ENCODE measurements at places on chromosomes 13 and 19.

- no peaks in the 10 kb centered on the region for H3K36me3 ChIP-seq
- no peak overlapping the region for H3K27ac ChIP-seq
- no peaks in the 10 kb centered on the region for H3K4me1 ChIP-seq
Measured at GRCh38 chr13:113046883-113047244, 58.7 kb upstream of the F7 start.

DNA sequence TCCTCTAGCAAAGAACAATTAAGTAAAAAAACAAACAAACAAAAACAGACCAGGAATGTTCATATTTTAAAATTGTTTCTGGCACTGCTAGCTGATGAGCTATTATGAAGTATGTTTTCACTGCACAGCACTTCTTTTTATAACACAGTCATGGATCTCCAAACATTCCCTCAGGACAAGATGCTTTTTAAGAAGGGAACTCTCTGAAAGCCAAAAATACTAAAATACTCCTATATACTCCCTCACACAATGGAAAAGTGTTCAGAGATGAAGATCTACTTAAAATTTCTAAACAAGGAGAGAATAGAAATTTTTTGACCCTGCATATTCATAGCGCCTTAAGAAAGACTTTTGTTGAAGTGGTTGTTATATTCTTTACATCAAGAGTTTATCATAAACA is 926.8 kb downstream of the DIAPH3 start:
- no peak overlapping the region for H3K27ac ChIP-seq
- no peak for DNase-seq
- H3K36me3 ChIP-seq = no peaks in the 10 kb centered on the region
- no peaks in the 10 kb centered on the region for H3K27me3 ChIP-seq
- no peaks in the 10 kb centered on the region for H3K4me1 ChIP-seq

- DNase-seq = no peak
- peaks cover 38% of the 10 kb centered on the region for H3K27me3 ChIP-seq
- no peaks in the 10 kb centered on the region for H3K36me3 ChIP-seq
- peak overlapping the region; percentile 17 for H3K4me3 ChIP-seq
- H3K27ac ChIP-seq = no peak overlapping the region
Measured at GRCh38 chr19:3482507-3483225, 575 bp downstream of the SMIM44 start.

- H3K27ac ChIP-seq = peak within 1 kb of the TSS; percentile 61
- H3K4me3 ChIP-seq = no peak within 1 kb of the TSS
- peaks cover 17% of the 10 kb centered on the region for H3K4me1 ChIP-seq
- no peaks in the 10 kb centered on the region for H3K36me3 ChIP-seq
- peak; percentile 21 for DNase-seq
Measured at GRCh38 chr19:49155005-49155819, at the start of gene HRC. TSS of gene HRC (minus strand) at chr19:49155396. CDS start at chr19:49155237, 159 bp downstream.

DNA sequence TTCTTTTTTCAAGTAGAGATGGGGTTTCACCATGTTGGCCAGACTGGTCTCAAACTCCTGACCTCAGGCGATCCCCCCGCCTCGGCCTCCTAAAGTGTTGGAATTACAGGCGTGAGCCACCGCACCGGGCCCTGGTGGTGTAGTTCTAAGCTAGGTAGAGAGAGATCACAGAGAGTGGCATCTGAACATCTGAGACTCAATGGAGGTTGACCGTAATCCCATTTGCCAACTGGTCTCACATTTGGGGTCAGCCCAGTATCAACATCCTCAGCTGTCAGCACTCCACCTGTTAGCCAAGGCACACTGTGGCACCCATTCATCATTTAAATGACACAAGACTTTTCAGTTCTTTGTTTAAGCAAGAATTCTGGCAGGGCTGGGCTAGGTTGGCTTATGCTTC is 8.1 kb downstream of the SELENOW start:
- peaks cover 11% of the 10 kb centered on the region for H3K36me3 ChIP-seq
- peaks cover 14% of the 10 kb centered on the region for H3K4me1 ChIP-seq
- H3K4me3 ChIP-seq = no peak overlapping the region
- H3K27ac ChIP-seq = peak overlapping the region; percentile 79

DNA sequence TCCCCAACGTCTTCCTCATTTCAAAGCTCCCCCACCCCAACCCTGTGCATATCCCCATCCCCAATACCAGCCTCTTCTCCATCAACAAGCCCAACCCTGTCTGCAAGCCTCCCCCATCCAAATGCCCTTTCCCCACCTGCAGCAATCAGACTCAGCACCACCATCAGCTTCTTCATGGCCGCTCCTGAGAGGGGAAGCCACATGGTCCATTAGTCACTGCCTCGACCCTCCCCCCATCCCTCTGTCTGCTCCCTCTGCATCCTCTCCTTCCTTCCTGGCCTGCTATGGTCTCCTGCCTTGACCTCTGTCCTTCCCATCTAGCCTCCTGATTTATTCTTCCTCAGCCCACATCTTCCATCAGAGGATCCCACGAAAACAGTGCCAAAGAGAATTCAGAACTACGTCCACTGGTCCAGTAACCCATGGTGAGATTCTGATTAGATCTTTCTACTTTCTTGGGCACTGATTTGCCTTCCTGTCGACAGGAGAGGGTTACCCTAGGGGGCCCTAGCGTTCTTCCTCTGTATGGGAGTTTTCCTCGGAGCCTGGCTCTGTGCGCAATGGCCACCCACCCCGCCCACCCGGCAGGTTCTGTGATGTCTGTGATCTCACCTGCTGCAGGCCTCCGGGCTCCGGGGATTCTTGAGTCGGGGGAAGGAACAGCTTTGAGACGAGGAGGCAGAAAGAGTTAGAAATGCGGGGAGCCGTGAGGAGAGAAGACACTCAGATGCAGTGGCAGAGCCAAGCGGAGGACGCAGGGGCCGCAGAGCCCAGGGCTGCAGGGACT is 1.3 kb downstream of the KLK6 start:
- no peak for DNase-seq
- no peak overlapping the region for H3K27ac ChIP-seq
- H3K4me3 ChIP-seq = no peak overlapping the region
- H3K36me3 ChIP-seq = no peaks in the 10 kb centered on the region

GRCh38 chr19:6800991-6801484 is 28.5 kb downstream of the VAV1 start:
- no peaks in the 10 kb centered on the region for H3K4me1 ChIP-seq
- DNase-seq = no peak
- no peaks in the 10 kb centered on the region for H3K27me3 ChIP-seq
- peak overlapping the region; percentile 40 for H3K4me3 ChIP-seq

DNA sequence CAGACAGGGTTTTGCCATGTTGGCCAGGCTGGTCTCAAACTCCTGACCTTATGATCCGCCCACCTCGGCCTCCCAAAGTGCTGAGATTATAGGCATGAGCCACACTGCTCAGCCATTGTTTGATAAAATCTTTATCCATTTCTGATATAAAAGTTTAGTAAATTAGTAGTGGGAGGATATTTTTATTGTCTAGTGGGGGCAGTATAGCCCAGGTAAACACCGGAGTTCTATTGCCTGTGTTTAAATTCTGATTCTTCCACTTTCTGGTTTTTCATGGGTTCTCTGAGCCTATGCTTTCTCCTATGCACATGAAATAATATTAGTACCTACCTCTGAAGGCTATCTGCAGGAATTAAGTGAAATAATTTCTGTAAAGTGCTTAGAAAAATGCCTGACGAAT is 20.1 kb upstream of the ARHGEF18 start:
- DNase-seq = no peak
- no peaks in the 10 kb centered on the region for H3K27me3 ChIP-seq
- H3K4me3 ChIP-seq = no peak overlapping the region
- H3K27ac ChIP-seq = no peak overlapping the region

DNA sequence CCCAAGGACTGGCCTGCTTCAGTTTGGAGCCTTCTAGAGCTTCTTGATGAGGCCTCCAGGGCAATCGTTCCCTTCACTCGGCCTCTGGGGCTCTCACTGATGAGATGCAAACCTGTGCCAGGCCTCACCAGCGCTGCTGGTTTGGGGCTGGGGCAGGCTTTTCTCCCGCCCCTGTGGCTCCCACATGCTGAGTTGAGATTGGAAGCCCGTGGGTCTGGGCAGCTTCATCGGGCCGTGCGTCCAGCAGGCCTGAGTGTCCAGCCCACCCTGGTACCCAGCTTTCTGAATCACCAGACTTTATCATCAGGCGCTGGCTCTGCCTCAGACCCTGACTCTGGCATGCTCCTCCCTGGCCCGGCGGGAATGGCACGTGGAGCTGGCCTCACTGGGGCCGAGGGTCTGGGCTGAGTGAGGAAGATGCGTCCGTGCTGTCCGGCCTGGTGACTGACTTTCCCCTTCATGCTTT is 4.3 kb downstream of the CALM3 start:
- H3K4me1 ChIP-seq = no peaks in the 10 kb centered on the region
- no peaks in the 10 kb centered on the region for H3K27me3 ChIP-seq
- no peak overlapping the region for H3K27ac ChIP-seq
- no peak overlapping the region for H3K4me3 ChIP-seq
- no peak for DNase-seq

GRCh38 chr13:102774214-102774568 is 605 bp upstream of the TEX30 start:
- H3K27ac ChIP-seq = peak overlapping the region; percentile 71
- DNase-seq = no peak
- peaks cover 14% of the 10 kb centered on the region for H3K4me1 ChIP-seq
- no peaks in the 10 kb centered on the region for H3K36me3 ChIP-seq
- no peaks in the 10 kb centered on the region for H3K27me3 ChIP-seq

DNA sequence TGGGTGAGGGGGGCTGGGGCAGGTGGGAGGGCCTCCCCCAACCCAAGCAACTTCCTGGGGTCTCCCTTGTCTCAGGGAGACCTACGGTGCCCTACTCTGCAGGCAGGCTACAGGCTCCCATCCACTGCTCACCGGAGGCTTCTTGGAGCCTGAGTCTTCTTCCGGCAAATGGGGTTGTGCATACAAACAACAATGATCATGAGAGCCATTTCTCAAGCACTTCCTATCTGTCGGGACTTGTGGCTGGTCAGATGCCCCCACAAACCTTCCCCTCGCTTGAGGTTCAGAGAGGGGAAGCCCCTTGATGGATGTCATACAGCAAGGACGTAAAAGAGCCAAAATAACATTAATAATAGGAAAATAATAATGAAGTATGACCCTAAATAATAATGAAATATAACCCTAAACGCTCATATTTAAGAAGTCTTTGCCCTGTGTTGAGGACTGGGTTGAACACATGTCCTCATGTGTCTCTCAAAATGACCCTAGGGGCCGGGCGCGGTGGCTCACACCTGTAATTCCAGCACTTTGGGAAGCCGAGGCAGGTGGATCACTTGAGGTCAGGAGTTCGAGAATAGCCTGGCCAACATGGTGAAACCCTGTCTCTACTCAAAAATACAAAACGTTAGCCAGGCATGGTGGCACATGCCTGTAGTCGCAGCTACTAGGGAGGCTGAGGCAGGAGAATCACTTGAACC is 727 bp downstream of the CD37 start:
- H3K27ac ChIP-seq = no peak overlapping the region
- no peak overlapping the region for H3K4me3 ChIP-seq
- no peak for DNase-seq
- H3K27me3 ChIP-seq = no peaks in the 10 kb centered on the region
- H3K36me3 ChIP-seq = peaks cover 6% of the 10 kb centered on the region

DNA sequence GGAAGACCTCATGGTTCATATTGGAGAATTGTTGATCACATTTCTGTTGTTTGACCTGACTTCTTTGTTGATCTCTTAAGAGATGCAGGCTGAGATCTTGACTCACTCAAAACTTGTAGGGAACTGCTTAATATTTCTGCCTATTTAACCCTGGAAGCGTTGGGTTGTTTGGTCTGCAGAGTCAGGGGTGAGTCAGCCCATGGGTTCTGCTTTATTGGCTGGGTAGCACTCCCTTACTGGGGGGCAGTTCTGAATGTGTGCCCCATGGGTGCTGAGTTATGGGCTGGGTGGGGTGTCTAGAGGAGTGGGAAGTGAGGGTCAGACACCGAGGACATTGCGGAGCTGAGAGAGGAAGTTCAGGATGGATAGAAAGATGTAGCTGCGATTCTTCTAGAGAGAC is 87.9 kb downstream of the LRCH1 start:
- no peaks in the 10 kb centered on the region for H3K27me3 ChIP-seq
- H3K27ac ChIP-seq = no peak overlapping the region
- H3K4me1 ChIP-seq = peaks cover 36% of the 10 kb centered on the region
- no peak for DNase-seq
- no peak overlapping the region for H3K4me3 ChIP-seq

- peaks cover under 1% of the 10 kb centered on the region for H3K4me1 ChIP-seq
- DNase-seq = no peak
- H3K36me3 ChIP-seq = no peaks in the 10 kb centered on the region
- no peak overlapping the region for H3K27ac ChIP-seq
- no peak overlapping the region for H3K4me3 ChIP-seq
Measured at GRCh38 chr13:71485913-71486312, 381.1 kb downstream of the DACH1 start.

GRCh38 chr13:46131705-46132104 is 26.9 kb upstream of the CPB2 start:
- no peak overlapping the region for H3K4me3 ChIP-seq
- no peaks in the 10 kb centered on the region for H3K27me3 ChIP-seq
- H3K36me3 ChIP-seq = no peaks in the 10 kb centered on the region

- H3K36me3 ChIP-seq = no peaks in the 10 kb centered on the region
- no peak overlapping the region for H3K27ac ChIP-seq
- peaks cover 9% of the 10 kb centered on the region for H3K4me1 ChIP-seq
- DNase-seq = no peak
- H3K27me3 ChIP-seq = no peaks in the 10 kb centered on the region
- no peak overlapping the region for H3K4me3 ChIP-seq
Measured at GRCh38 chr13:34345258-34345965, 527.5 kb downstream of the RFC3 start.

GRCh38 chr13:42925626-42926025 is 66.4 kb downstream of the EPSTI1 start:
- H3K36me3 ChIP-seq = no peaks in the 10 kb centered on the region
- no peak overlapping the region for H3K4me3 ChIP-seq
- H3K27ac ChIP-seq = no peak overlapping the region
- no peaks in the 10 kb centered on the region for H3K4me1 ChIP-seq
- no peaks in the 10 kb centered on the region for H3K27me3 ChIP-seq
- DNase-seq = no peak

GRCh38 chr13:27149702-27150101 is 21.9 kb downstream of the USP12 start:
- no peak for DNase-seq
- no peak overlapping the region for H3K27ac ChIP-seq
- no peak overlapping the region for H3K4me3 ChIP-seq
- no peaks in the 10 kb centered on the region for H3K36me3 ChIP-seq
- no peaks in the 10 kb centered on the region for H3K27me3 ChIP-seq
- peaks cover 8% of the 10 kb centered on the region for H3K4me1 ChIP-seq

GRCh38 chr19:56142087-56142787 is 1.1 kb downstream of the ZNF444 start:
- no peak overlapping the region for H3K4me3 ChIP-seq
- H3K4me1 ChIP-seq = no peaks in the 10 kb centered on the region
- no peak overlapping the region for H3K27ac ChIP-seq
- DNase-seq = no peak

DNA sequence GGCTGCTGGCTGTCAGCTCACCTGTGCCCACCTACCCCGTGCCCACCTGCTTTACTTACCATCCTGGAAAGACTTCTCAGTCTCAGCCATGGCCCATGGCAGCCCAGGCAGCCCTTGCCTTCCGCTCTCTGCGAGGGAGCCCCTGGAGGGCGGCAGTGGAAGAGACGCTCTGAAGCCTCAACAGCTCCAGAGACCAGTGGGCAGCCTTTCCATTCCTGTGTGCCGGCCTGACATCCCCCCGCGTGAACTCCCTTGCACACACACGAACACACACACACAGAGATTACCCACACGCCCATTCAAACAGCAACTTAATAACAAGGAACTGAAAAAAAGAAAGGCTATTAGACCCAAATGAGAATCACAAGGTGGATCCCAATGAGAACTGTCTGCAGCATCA is 14.2 kb upstream of the RASA3 start:
- H3K4me3 ChIP-seq = no peak overlapping the region
- no peaks in the 10 kb centered on the region for H3K36me3 ChIP-seq
- H3K27me3 ChIP-seq = no peaks in the 10 kb centered on the region
- DNase-seq = no peak

Data from SJCRH30 (cell line).